NCI-H524 (cell line): ENCODE measurements at places on chromosomes 16 and 17.
A peak's percentile ranks its signal among the peaks of the same experiment; 100 is the strongest.

DNA sequence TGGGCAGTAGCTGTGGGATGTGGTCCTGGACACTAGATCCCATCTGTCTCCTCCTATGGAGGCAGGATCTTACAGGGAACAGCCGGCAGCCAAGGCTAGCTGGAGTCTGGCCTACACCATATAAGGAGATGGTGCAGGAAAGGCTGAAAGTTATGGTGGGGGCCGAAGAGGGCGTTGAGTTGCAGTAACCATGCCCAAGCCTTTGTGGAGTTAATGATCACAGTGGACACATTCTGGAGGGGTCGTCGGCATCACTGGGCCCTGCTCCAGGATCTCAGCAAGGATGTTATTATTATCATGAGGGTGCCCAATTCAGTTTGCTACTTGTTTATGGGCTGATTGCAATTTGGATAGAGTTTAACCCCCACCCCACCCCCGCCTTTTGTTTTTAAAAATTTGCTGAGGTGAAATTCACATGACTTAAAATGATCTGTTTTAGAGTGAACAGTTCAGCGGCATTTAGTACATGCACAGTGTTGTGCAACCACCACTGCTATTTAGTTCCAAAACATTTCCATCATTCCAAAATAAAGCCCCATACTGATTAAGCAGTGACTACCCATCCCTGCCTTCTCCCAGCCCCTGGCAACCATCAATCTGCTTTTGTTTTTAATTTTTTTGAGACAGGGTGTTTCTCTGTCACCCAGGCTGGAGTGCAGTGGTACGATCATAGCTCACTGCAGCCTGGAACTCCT lies 184.3 kb upstream of the CACNG3 start:
- no peak for DNase-seq

- no peak for DNase-seq
Observed at GRCh38 chr16:89920723-89921122, 2.1 kb downstream of the MC1R start.

DNA sequence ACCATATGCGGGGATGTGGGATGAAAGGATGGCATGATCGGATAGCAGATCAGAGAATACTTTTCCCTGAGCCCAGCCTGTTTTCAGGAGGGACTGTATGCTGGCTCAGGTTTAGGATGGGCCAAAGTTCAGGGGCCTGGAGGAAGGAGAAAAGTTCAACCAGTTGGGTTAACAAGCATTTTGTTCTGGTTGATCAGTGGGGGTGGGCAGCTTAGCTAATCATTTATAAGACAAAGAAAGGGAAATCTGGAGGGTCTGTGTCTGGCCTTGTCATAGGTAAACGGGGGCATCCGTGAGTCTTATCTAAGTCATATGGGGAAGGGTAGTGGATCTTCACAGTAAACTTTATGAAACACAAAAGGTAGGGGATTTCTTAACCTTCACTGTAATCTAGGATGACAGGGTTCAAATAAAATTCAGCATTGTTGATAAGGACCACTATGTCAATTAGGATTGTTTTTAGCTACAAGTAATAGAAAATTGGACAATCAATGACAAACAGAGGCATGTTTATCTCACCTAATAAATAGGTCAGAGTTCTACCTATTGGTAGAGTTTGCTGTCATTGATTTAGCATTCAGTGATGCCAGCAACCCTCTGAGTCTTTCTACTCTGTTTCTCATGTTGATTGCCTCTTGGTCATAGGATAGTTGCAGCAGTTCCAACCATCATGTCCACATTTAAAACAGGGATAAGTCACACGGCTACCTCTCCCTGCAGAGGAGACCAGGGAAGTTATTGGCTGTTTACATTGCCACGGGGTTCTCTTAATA lies 11.4 kb downstream of the PCTP start:
- DNase-seq, result no peak

DNA sequence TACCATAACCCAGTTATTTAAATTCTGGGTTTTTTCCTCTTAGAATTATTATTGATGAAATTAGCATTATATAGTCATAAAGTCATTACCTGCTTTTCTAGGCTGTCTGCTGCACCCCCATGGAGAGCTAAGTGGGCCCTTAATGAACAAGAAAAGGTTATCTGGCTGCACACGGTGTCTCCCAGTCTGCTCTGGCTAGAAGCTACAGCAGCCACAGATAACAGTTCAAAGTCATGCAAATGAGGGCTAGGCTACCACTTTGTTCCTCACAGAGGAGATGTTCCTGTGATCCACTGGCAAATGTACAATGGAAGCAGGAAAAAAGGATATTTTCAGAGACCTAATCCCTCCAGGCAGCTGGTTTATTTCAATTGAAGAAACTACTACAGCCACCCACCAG lies 112.1 kb downstream of the SNX11 start:
- DNase-seq, result no peak

DNA sequence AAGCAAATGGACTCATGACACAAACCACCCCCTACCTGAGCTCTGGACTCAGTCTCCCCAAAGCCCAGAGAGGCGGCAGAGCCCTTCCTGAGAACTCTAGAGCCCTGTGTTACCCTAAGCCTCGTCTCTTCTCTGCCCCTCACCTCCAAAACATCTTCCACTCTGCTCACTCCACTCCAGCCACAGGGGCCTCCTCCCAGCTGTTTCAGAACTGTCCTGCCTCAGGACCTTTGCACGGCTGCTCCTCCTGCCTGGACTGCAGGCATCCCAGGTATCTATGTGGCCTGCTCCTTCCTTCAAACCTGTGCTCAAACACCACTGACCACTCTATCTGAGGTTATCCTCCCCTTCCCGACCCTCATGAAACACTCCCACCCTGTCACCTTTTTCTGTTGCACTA lies 12.9 kb upstream of the LITAF start:
- no peak for DNase-seq

DNA sequence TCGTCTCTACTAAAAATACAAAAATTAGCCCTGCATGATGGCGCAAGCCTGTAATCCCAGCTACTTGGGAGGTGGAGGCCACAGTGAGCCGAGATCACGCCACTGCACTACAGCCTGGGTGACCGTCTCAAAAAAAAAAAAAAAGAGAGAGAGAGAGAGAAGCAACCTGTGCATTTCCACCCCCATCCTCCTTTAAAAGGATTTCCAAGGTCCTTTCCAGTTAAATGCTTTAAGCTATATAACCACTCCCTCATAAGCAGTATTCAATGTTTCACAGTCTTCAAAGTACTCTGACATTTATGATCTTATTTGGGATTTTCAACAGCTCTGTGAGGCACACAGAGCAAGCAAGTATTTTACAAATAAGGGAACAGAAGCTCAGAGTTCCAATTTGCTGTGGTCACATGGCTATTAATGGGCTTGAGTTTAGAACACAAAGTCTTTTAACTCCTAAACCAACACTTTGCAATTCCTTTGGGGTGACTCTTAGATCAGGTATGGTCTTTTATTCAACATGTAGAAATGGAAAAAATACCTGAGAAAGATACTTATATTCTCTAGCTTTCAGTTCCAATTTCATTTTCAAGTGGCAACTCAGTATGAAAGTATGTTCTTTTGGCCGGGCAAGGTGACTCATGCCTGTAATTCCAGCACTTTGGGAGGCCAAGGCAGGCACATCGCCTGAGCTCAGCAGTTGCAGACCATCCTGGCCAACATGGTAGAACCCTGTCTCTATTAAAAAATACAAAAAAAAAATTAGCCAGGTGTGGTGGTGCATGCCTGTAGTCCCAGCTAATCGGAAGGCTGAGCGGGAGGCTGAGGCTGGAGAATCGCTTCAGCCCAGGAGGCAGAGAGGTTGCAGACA lies 31.3 kb downstream of the SPOP start:
- no peak for DNase-seq

- peak; percentile 99 for DNase-seq
Observed at GRCh38 chr16:85350973-85351372, 238.7 kb upstream of the CIBAR2 start.

GRCh38 chr17:72511874-72512273 lies 391.1 kb downstream of the SOX9 start:
- DNase-seq, result no peak
